Activated CD4-positive, CD25-positive, alpha-beta regulatory T cell (primary cell): ENCODE measurements at places on chromosomes 3 and 15.

- no peak for DNase-seq
Observed at GRCh38 chr15:52673734-52674133, 5.5 kb downstream of the ATOSA start.

- DNase-seq = no peak
Observed at GRCh38 chr3:108180194-108180593, 42.0 kb downstream of the IFT57 start.

DNA sequence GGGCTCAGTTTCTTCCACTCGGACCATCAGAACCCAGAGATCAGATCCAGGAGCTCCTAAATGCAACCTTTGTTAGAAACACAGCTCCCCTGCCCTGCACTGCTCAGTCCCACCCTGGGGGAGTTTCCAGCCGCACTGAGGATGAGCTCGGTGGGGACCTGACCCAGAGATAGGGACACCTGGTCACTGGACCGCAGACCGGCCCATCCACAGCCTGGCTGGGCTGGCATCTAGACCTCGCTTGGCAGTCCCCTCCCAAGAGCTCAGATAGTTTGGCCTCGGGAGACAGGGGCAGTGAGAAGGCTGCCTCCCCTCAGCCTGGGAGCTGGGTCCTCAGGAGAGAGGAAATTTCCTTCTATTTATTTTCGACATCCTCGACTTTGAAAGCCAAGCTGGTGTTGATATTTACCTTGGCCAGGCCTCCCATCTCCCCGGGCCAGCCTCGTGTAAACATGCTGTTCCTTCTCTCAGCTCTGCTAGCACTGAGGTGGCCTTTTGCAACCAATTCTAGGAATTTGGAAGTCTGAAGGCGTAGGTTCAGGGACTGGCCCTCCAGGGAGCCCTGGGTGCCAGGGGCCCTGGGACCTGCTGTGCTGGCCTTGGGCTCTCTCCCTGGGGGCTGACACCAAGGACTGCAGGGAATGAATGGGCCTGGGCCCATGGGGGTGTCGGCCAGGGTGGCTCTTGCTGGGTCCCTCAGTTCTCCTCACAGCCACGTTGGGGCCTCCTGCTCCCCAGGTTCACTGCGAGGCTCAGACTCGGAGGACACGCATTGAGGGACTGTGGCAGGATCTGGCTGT lies 90.1 kb downstream of the VGLL4 start:
- DNase-seq = no peak

GRCh38 chr3:156675830-156676767 lies 1.7 kb downstream of the TIPARP start:
- no peak for DNase-seq

DNA sequence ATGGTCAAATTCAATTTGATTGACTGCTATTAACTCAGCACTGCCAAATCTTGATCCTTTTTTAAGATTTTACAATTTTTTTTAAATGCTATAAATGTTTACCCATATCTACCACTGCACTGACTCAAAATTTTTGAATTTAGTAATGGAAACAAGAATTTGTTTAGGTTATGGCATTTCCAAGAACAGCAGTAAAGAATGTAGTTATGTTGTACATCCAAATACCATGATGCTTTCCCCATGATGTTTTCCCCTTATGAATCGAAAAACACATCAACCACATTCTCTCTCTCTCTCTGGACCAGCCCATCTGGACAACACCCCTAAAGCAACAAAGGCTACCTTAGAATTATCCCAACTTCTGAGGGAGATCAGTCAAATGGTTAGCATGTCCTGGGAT lies 14.2 kb downstream of the CHRM5 start:
- DNase-seq = no peak

DNA sequence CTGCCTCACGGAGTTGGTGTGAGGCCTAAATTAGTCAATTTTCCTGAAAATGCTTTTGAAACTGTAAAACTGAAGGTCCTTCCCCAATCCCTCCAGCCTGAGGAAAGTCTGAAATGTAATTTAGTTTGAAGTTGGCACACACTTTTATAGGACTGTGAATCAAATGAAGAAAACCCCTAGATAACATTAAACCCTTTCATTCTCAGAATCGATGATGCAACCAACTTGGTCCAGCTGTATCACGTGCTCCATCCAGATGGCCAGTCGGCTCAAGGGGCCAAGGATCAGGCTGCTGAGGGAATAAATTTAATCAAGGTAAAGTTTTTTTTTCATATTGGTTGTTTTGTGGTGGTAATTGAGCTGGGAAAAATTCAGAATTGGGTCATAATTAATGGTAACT lies 11.7 kb downstream of the MRPS22 start:
- no peak for DNase-seq

DNA sequence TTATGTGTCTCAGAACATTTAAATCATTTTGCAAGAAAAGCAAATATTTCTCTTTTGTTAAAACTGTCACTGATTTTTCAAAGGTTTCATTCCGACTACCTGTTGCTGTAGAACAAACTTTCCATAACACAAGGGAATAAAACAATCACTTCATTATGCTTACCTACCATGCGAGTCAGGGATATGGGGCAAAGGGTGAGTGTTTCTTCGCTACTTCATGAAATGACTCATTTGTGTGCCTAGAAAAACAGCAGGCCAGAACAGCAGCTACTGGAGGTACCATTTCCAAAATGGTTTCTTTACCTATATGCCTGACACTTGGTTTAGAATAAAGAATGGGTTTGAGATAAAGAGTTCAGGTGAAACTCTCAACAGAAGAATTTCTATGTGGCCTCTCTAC lies 712.5 kb downstream of the PLOD2 start:
- no peak for DNase-seq

DNA sequence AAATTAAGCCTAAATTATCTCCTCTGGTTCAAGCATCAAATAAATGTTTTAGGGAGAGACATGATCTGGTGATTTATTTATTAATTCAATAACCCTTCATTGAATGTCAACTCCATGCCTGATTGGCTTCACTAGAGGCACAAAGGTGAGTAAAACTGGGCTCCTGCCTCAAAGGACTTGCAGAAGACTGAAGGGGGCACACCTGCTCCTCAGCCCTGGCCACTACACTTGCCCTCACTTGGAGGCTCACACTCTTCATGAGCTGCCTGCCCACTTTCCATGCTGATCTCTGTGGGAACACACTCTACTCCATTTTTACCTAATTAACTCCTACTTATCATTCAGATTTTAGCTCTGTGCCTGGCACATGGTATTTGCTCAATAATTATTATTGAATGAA lies 84.4 kb upstream of the KCNMB2 start:
- no peak for DNase-seq
